ENCODE measurements at places on chromosomes 5 and 9.

- no peak for DNase-seq
These were observed 105.4 kb downstream of the SYK start for GRCh38 chr9:90907056-90907445.

DNA sequence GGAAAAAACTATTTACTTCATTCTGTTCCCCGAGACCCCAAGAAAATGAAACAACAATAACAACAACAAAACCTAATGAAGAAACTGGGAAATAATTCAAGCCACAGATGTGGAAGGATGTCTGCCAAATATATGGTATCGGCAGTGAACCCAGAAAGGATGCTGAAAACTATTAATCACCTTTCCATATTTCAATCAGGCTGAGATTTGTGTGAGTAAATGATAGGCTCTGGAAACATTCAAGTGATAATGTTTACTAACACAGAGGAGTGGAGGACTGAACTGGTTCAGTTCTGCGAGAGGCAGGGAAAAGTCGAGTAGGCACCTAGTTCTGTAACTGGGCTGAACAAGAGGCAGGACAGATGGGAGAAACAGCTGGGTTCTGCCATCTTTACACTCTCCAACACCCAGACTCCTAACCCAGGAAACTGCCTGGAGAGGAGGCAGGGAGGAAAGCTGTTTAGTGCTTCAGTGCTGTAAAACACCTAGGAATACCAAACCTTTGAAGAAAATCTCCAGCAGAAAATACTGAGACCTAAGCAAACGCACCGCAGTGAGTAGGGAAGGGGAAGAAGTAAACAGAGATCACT lies 96.8 kb upstream of the GNA14 start:
- DNase-seq: no peak

GRCh38 chr5:171252674-171253073 lies 56.4 kb upstream of the TLX3 start:
- no peak for DNase-seq

DNA sequence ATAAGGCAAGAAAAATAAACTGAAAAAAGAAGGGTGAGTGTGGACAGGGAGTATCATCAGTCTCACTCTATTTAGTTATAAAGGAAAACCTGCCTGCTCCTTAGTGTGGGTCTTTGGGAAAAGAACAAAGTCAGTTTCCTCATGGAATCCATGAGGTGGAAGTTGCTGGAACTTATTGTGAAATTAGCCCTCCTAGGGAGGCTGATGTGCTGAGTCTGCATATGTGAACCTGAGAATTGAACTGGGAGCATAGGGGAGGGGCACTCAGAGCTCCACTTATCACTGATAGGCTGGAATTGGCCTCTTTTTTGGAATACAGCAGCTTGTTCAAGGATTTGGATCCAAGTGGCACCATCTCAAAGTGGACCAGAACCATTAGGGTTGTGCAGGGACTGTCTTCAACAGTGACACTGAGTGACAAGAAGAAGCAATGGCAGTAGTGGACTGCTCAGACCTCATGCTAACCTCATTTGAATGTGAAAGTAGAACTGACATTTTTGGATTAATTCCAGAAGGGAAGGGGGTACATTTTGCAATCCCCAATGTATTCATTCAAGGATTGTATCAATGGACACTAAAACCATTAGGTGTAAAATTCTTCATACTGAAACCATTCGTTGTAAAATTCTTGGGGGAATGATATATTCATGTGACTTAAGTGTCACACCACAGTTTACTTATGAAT lies 103.6 kb upstream of the KLF9 start:
- no peak for DNase-seq
